CD8-positive, alpha-beta memory T cell (primary cell): ENCODE measurements at places on chromosomes 13 and 19.
A peak's percentile ranks its signal among the peaks of the same experiment; 100 is the strongest.

- no peak overlapping the region for H3K4me3 ChIP-seq
- no peaks in the 10 kb centered on the region for H3K27me3 ChIP-seq
- no peak overlapping the region for H3K27ac ChIP-seq
Observed at GRCh38 chr19:28155265-28155664, 1057.7 kb downstream of the UQCRFS1 start.

DNA sequence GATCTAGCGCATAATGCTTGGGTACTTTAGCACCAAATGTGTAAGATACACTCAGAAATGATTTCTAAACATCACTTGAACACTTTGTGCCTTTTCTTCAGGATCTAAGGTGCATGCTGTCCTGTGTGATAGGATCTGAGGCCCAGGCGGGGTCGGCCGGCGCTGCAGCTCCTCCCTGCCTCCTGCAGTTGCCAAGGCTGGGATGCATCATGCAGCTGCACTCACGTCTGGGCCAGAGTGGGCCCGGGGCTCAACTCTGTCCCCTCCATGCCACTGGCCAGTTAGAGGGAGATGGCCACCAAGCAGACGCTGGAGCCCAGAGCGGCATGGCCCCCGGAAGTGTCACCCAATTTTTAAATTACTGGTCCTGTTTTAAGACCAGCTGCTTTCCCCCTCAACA, 29.3 kb upstream of the CD33 start:
- no peak overlapping the region for H3K27ac ChIP-seq
- no peaks in the 10 kb centered on the region for H3K36me3 ChIP-seq
- DNase-seq: no peak
- H3K27me3 ChIP-seq: peaks cover 5% of the 10 kb centered on the region

- H3K4me3 ChIP-seq: no peak overlapping the region
- peaks cover 13% of the 10 kb centered on the region for H3K4me1 ChIP-seq
- no peaks in the 10 kb centered on the region for H3K36me3 ChIP-seq
- DNase-seq: no peak
- H3K27me3 ChIP-seq: peaks cover 52% of the 10 kb centered on the region
Observed at GRCh38 chr13:27921421-27921960, 1.7 kb downstream of the PDX1 start.

DNA sequence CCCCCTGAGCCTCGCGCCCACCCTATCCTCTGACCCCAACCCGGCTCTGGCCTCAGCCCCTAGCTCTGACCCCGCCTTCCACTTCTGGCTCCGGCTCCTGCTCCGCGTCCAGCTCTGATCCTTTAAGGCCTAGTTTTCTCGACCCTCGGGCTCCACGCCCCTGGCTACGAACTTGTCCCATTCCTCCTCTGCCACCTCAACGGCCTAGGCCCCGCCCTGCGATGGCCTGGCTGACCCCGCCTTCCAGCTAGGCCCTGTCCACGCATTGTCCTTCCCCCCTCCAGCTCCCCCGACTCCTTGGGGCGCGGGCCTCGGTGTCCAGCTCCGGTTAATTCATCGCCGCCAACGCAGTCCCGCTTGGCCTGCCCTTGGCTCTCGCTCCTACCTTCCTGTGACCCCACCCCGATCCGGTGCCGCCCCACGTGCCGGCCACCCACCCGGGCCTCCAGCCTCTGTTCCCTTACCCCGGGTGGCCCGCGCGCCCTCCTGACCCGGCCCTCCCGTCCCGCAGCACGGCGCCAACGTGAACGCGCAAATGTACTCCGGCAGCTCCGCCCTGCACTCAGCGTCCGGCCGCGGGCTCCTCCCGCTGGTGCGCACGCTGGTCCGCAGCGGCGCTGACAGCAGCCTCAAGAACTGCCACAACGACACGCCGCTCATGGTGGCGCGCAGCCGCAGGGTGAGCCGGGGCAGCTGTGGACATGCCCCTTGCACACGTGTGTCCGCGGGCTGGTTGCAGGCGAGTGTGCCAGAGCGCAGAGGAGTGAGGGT, 9.4 kb downstream of the BCL3 start:
- H3K27me3 ChIP-seq: no peaks in the 10 kb centered on the region
- DNase-seq: no peak
- H3K27ac ChIP-seq: no peak overlapping the region
- peaks cover 36% of the 10 kb centered on the region for H3K4me1 ChIP-seq

- H3K4me1 ChIP-seq: no peaks in the 10 kb centered on the region
- H3K27me3 ChIP-seq: no peaks in the 10 kb centered on the region
- no peaks in the 10 kb centered on the region for H3K36me3 ChIP-seq
- H3K4me3 ChIP-seq: no peak overlapping the region
Observed at GRCh38 chr19:5048727-5049553, 80.0 kb downstream of the KDM4B start.

DNA sequence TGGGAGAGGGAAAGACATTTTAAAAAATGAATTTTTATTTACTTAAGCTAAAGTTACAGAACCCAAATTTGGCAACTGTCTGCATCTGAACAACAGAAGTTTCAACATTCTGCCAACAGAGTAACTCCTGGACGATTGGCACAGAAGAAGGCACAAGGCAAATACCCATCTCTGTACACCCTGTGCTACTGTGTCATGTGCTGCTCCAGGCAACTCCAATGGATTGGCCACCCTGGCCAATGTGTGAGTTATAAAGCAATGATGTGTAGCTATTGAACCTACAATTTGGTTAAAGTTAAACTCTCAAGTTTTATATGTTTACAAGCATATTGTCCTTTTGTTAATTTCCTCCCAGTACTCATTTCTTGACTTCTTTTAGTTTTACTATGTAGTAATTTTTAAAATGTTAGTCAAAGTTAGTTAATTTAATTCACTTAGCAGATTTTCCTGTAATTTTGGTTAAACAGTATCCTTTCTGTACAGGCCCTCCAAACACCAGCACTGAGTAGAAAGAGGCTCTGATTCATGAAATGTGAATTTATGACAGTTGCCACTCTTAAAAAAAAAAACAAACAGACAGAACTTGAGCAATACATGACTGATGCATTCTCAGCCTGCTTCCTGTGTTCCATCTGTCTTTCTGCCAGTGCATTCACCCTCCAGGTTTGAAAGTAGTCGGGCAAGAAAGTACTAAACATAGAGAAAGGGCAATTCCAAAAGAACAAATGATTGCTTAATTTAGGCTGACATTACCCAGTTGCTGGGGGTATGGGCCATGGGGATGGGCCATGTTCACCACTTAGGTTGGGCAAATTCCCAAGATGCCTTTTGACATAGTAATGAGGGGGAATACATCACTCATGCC, 5.9 kb downstream of the STARD13 start:
- no peaks in the 10 kb centered on the region for H3K27me3 ChIP-seq
- DNase-seq: no peak
- H3K4me3 ChIP-seq: no peak overlapping the region
- no peak overlapping the region for H3K27ac ChIP-seq
- H3K36me3 ChIP-seq: no peaks in the 10 kb centered on the region

- no peaks in the 10 kb centered on the region for H3K27me3 ChIP-seq
- no peak overlapping the region for H3K4me3 ChIP-seq
Observed at GRCh38 chr19:17601683-17602082, 46.2 kb downstream of the COLGALT1 start.

DNA sequence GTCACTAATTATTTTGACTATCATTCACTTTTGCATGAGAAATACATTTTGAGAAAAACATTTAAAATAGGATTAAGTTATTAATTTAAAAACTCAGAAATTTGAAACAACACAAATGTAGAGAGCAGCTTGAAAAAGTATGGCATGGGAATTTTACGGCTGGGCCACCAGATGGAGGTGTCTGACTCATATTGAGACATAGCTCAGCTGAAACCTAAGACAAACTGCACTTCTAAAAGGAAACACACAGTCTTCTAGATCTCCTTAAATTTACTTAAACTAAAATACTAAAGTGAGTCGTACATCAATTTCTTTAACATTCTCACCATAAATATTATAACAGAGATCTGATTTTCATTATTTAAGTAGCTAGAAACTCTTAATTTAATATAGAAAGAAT, 41.9 kb upstream of the POSTN start:
- no peaks in the 10 kb centered on the region for H3K36me3 ChIP-seq
- DNase-seq: no peak
- H3K27ac ChIP-seq: no peak overlapping the region
- no peaks in the 10 kb centered on the region for H3K4me1 ChIP-seq
- no peak overlapping the region for H3K4me3 ChIP-seq

GRCh38 chr13:23817830-23818229, 71.4 kb downstream of the MIPEP start:
- no peaks in the 10 kb centered on the region for H3K36me3 ChIP-seq
- no peak for DNase-seq
- H3K4me1 ChIP-seq: no peaks in the 10 kb centered on the region
- H3K27ac ChIP-seq: no peak overlapping the region

DNA sequence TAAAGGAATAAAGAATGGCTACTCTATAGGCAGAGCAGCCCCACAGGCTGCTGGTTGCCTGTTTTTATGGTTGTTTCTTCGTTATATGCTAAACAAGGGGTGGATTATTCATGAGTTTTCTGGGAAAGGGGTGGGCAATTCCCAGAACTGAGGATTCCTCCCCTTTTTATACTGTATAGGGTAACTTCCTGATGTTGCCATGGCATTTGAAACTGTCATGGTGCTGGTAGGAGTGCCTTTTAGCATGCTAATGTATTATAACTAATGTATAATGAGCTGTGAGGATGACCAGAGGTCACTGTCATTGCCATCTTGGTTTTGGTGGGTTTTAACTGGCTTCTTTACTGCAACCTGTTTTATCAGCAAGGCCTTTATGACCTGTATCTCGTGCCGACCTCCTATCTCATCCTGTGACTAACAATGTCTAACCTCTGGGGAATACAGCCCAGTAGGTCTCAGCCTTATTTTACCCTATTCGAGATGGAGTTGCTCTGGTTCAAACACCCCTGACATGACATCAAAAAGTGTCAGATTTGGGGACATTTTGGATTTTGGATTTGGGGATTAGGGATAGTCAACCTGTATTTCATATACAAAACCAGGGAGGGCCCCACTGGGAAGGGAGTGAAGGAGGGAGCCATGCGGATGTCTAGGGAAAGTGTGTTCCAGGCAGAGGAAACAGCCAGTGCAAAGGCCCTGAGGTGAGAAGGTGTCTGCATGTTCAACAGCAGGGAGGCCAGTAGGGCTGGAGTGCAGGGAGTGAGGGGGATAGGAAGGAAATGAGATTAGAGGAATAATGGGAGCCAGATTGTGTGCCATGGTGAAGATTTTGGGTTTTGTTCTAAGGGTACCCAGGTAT, 10.9 kb downstream of the FXYD5 start:
- H3K27me3 ChIP-seq: no peaks in the 10 kb centered on the region
- H3K4me1 ChIP-seq: peaks cover 23% of the 10 kb centered on the region
- H3K36me3 ChIP-seq: peaks cover 72% of the 10 kb centered on the region

- H3K27ac ChIP-seq: no peak overlapping the region
- DNase-seq: no peak
- no peak overlapping the region for H3K4me3 ChIP-seq
- no peaks in the 10 kb centered on the region for H3K4me1 ChIP-seq
- no peaks in the 10 kb centered on the region for H3K36me3 ChIP-seq
- no peaks in the 10 kb centered on the region for H3K27me3 ChIP-seq
Observed at GRCh38 chr19:23259961-23260360, 9.8 kb upstream of the ZNF724 start.

- peaks cover 3% of the 10 kb centered on the region for H3K4me1 ChIP-seq
- no peaks in the 10 kb centered on the region for H3K36me3 ChIP-seq
- H3K27me3 ChIP-seq: peaks cover 4% of the 10 kb centered on the region
- no peak overlapping the region for H3K4me3 ChIP-seq
- DNase-seq: no peak
Observed at GRCh38 chr13:112638919-112639318, 50.9 kb upstream of the ATP11A start.

GRCh38 chr19:35105411-35106290, 10.0 kb upstream of the FXYD3 start:
- H3K36me3 ChIP-seq: no peaks in the 10 kb centered on the region
- H3K27me3 ChIP-seq: no peaks in the 10 kb centered on the region
- DNase-seq: no peak
- no peaks in the 10 kb centered on the region for H3K4me1 ChIP-seq
- H3K4me3 ChIP-seq: no peak overlapping the region

GRCh38 chr19:4077800-4078684, 11.3 kb upstream of the ZBTB7A start:
- peaks cover 36% of the 10 kb centered on the region for H3K4me1 ChIP-seq
- H3K27me3 ChIP-seq: no peaks in the 10 kb centered on the region

DNA sequence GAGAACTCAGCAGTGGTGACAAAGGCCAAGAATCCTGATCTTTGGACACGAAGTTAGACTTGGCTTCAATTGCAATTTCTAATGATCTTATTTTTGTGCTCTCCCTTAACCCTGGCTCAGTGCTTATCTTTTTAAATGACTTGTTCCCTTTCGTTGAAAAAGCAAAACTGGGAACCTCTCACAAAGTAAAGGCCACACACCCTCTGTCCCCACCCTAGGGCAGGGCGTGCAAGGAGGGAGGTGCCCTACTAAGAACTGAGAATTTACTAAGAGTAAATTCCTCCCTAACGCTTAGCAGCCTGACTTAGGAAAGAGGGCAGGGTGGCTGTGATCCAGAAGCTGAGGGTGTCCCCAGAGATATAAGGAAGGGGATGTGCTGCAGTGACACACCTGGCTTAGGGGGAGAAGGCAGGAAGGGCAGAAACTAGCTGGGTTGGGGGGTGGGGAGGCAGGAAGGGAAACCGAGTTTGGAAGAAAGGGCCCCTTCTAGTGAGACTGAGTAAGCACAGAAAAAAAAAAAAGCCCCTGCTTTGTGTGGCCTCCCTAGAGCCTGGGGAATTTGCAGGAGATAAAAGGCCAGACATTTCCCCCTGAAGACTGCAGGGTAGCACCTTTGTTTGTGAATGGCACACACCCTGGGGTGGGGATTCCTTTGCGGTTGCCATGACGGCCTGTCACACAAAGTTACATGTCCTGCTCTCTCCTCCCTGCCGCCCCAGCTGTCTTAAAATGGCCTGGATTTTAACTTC, 435.1 kb downstream of the EFNB2 start:
- H3K4me3 ChIP-seq: no peak overlapping the region
- no peaks in the 10 kb centered on the region for H3K4me1 ChIP-seq
- H3K27me3 ChIP-seq: no peaks in the 10 kb centered on the region
- DNase-seq: no peak
- no peaks in the 10 kb centered on the region for H3K36me3 ChIP-seq
- no peak overlapping the region for H3K27ac ChIP-seq

- no peaks in the 10 kb centered on the region for H3K27me3 ChIP-seq
- no peaks in the 10 kb centered on the region for H3K36me3 ChIP-seq
- no peak overlapping the region for H3K4me3 ChIP-seq
- H3K4me1 ChIP-seq: no peaks in the 10 kb centered on the region
Observed at GRCh38 chr19:33390101-33390907, 16.8 kb downstream of the CEBPG start.

DNA sequence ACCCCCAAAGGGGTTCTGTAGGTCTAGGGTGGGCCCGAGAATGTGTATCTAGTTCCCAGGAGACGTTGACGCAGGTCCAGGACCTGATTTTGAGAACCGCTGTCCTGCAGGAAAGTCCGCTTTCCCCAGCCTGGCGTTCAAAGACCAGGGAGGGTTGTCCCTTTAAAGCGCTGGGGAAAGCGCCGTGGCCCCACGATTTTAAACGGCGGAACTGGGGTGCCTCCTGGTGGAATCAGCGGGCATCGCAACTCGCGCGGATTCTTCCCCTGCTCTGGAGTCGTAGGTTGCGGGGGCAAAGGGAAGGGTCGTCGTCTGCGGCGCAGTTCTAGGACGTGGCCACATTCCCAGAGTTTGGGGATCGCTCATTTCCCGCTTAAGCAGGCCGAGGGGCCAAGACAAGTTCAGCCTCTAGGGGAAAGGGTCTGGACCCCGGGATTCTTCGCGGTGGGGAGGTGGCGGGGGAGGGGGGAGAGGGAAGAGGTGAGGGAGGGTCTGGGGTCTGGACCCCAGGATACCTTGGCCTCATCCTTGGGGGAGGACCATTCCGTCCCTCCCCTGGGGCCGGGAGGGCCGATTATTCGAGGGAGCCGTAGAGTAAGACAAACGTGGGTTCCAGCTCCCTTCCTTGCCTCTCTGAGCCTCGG, 7.7 kb downstream of the PNMA8B start:
- H3K4me1 ChIP-seq: peaks cover 15% of the 10 kb centered on the region
- H3K4me3 ChIP-seq: no peak overlapping the region
- peaks cover 55% of the 10 kb centered on the region for H3K27me3 ChIP-seq
- DNase-seq: peak; percentile 57
- H3K27ac ChIP-seq: no peak overlapping the region
